ENCODE measurements at places on chromosomes 1 and 21.

GRCh38 chr1:234862360-234862943 is 252.5 kb upstream of the IRF2BP2 start:
- no peak for DNase-seq

DNA sequence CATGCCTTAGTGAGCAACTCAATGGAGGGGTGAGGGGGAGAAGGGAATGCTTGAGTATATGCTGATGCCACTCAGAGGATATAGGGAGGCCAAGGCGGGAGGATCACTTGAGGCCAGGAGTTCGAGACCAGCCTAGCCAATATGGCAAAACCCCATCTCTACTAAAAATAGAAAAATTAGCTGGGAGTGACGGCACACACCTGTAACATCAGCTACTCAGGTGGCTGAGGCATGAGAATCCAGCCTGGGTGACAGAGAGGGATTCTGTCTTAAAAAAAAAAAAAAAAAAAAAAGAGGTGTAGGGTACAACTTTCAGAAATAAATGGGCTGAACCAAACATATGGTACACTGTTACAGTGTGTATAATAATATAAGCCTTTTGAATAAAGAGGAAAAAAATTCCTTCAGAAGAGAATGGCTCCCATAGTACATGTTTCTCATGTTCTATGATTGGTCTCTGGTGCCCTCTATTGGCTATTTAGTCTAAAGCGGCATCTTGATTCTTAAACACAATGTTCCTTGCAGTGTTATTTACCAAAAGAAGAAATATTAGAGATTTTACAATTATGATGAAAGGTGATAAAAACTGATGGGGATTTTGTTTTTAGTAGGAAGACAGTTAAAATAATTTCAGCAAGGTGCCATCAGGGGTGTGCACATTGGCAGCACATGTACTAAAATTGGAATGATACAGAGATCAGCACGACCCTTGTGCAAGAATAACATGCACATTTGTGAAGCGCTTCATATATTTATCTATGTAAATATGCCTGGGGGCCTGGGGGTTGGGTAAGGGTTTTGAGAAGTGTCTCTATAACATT is 109.8 kb downstream of the PATJ start:
- peak; percentile 9 for DNase-seq

GRCh38 chr1:4310396-4310923 is 343.9 kb upstream of the AJAP1 start:
- DNase-seq: no peak

- DNase-seq: no peak
These were observed 601 bp downstream of the CEPT1 start for GRCh38 chr1:111140680-111140967.

All from DMS 273 treated with DMSO at 0.1 percent for 48 hours (cell line).